ENCODE measurements at places on chromosomes 1 and 21. TPM values are rescaled to one million over a fixed set of nuclear protein-coding genes. Genes with fewer than 3 reads are reported as not detected.

- peak; percentile 61 for DNase-seq
Measured at GRCh38 chr21:42463861-42464515, 32.0 kb downstream of the RSPH1 start.

- no peak for DNase-seq
Measured at GRCh38 chr1:16391411-16391810, 24.4 kb downstream of the SZRD1 start.

DNA sequence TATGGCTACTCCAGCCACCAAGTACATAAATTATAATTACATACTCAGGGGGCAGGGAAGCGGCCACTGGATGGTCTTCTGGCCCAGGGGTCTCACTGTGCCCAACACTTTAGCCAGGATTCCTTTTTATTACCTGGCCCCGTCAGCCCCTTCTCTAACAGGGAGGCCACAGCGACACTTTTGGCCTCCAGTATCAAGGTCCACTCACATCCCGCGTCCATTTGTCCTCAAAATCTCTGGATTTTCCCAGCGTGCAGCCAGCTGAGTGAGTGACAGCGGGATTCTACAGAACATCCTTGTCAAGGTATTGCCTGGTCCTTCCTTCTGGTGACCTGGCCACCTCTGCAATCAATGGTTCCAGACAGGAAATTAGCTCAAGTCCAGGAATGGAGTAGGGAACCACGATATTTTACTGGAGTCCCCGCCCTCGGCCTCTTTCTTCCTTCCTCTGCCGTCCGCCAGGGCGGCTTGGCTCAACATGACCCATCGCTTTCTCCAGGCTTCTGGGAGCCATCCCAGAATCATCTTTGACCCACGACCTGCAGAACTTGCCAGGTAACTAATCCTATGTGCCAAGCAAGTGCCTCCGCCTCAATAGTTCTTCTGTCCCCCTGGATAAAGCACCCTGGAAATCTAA lies 2.7 kb upstream of the COL6A2 start:
- no peak for DNase-seq

- peak; percentile 21 for DNase-seq
Measured at GRCh38 chr1:114338191-114338890, 172.7 kb downstream of the TRIM33 start.

DNA sequence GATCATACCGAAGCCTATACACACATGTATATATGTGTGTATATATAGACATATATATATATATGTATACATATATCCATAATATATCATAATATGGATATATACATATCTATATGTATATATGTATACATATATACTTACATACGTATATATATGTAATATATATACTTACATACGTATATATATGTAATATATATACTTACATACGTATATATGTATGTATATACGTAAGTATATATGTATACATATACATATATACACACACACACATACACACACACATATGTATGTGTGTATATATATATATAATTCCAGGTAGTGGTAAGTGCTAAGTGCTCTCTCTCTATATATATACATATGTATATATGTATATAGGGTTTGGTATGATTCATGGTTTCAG lies 9.7 kb upstream of the TMEM35B start:
- DNase-seq = no peak

- peak; percentile 73 for DNase-seq
Measured at GRCh38 chr1:33300673-33301072, 20.2 kb downstream of the A3GALT2 start.

DNA sequence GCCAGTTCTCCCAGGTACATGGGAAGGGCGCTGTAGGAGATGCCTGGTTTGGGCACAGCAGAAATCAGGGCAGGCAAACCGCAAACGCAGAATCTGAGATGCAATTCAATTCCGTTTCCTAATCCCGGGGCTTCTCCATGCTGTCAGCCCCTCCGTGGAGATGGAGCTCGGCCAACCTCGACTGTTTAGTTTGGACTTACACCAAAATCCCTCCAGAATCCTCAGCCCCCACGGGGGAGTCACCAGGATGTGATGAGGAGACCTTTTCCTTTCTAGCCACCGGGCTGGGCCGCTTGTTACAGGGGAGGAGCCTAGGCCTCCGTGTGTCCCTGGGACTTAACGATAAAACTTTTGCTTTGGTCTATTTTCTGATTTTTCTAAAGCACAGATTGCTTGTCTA lies 7.9 kb downstream of the SLC2A7 start:
- peak; percentile 11 for DNase-seq

- no peak for DNase-seq
Measured at GRCh38 chr1:239421811-239422210, 35.4 kb downstream of the CHRM3 start.

DNA sequence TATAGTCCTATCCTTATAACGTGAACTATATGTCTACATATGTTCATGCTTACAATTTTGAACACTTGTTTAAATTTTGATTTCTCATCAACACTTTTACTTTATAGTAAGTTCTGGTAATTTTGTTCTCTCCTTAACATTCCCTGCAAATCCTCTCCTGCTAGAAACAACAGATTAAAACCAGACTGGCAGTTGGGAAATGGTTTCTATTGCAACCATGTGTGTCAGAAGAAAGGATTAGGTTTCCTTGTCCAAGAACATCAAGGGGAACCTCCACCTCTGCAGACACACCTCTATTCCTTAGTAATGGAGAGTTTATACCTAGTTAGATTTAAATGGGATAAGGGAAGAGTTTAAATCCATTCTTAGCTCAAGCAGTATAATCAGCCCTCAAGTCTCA lies 3.3 kb upstream of the WARS2 start:
- no peak for DNase-seq

DNA sequence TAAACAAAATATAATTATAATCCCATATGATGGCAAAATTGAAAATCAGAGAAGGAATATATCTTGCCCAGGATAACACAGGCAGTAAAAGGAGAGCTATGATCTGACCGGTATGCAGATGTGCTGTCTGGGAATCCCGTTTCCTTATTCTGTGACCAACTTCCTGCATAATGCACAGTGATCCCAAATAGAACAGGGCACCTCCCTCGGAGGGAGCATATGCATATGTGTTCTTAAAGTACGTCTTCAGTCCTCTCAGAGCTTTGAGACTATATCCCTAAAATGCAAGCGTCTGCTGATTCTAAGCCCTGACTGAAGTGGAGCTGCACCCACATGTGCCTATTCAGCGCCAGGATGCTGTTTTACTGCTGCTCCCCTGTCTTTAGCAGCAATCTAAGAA lies 366.1 kb upstream of the PTBP2 start:
- DNase-seq = no peak

DNA sequence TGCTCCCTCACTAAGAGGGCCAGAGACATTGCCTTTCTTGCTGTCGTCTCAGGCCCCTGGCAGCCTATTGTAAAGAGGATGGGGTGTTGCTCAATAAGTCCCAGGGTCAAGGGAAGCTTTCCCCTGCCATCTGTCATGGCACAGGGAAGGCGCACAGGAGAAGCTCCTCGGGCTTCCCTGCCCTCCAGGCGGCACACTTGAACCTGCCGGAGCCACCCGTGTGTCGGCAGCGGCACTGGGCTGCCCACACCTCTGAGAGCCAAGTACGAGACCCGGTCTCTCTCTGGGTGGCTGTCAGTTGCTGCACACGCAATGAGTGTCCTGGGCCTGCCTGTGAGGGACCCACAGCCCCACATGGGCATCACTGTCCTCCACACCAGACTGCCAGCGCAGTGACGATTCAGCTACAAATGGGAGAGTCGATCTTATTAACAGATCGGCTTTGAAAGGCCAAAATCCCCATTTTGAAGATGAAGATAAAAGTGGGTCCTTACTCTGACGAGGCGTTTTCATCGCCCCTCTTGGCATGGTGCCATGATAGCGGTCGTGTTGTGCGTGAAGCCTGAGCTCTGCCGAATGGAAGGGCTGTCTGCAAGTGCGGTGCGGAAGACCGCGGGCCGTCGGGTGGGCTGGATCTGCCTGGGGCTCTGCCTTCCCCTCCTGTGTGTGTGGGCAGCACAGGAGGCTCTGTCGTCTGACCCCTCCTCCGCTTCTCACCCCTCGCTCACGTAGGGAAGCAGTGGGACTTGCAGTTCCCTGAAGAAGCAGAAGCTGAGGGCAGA lies 29.2 kb upstream of the PDXK start:
- DNase-seq = no peak

- no peak for DNase-seq
Measured at GRCh38 chr21:36089946-36090345, 20.1 kb downstream of the CBR1 start.

DNA sequence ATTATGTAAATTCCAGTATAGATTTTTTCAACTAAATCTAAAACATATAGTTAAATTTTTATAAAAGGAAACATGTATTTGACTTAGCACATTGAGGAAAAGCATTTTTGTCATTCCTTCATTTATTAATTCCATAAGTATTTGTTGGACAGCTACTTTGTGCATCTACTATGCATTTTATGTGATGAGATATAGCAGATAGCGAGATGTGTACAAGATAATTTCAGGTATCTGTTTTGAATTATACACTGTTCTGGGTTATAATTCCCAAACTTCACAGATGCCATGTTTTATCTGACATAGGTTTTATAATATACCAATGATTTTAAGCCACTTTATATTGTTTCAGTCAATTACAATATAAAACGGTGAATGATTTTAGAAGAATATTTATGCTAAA lies 398.7 kb downstream of the USH2A start:
- no peak for DNase-seq

GRCh38 chr1:244583358-244583982 lies 69.5 kb upstream of the DESI2 start:
- DNase-seq = no peak

- no peak for DNase-seq
Measured at GRCh38 chr1:6034750-6035096, 11.0 kb upstream of the KCNAB2 start.

GRCh38 chr1:11650331-11650991 lies 3.8 kb downstream of the FBXO2 start:
- peak; percentile 62 for DNase-seq

GRCh38 chr1:42815941-42816584 lies 859 bp upstream of the ERMAP start:
- DNase-seq = peak; percentile 7

DNA sequence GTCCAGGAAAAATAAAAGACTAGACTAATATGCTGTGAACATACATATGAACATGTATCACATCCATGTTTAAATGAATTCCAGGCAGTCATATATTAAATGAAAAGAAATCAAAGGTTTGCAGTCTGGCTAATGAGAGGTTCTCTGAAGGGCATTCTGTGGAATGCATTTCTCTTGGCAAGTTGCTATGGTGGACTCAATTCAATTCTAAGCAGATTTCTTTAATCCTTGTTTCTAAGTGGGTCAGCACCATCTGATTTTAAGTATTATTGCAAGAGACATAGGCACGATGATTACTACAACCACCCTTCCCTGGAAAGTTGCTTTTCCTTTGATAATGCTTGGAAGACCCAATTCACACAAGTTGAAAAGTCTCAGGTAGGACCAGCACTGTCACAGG lies 23.9 kb upstream of the ABCA4 start:
- DNase-seq = no peak

- DNase-seq = peak; percentile 67
Measured at GRCh38 chr1:109790735-109791494, 27.2 kb upstream of the EPS8L3 start.

- no peak for DNase-seq
Measured at GRCh38 chr1:234990328-234990675, 138.3 kb downstream of the TOMM20 start.

DNA sequence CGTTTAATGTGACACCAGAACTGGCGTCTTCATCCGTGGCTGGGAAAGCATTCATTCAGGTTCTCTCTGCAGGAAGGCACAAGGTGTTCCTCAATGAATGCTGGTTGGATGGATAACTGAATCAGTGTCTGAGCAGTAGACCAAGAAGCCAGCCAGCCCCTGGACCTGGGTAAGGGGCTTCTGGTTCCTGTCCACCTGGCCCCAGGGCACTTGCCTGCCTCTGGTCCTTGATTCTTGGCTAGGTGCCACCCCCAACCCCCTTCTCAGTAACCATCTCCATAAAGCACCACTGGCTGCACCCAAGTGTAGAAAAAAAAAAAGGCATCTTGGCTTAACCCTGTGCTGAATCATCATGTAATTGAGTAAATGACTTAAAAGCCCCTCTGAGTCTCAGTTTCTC lies 59.1 kb downstream of the KCND3 start:
- no peak for DNase-seq

GRCh38 chr21:37592496-37592895 lies 225.9 kb downstream of the DYRK1A start:
- DNase-seq = no peak

DNA sequence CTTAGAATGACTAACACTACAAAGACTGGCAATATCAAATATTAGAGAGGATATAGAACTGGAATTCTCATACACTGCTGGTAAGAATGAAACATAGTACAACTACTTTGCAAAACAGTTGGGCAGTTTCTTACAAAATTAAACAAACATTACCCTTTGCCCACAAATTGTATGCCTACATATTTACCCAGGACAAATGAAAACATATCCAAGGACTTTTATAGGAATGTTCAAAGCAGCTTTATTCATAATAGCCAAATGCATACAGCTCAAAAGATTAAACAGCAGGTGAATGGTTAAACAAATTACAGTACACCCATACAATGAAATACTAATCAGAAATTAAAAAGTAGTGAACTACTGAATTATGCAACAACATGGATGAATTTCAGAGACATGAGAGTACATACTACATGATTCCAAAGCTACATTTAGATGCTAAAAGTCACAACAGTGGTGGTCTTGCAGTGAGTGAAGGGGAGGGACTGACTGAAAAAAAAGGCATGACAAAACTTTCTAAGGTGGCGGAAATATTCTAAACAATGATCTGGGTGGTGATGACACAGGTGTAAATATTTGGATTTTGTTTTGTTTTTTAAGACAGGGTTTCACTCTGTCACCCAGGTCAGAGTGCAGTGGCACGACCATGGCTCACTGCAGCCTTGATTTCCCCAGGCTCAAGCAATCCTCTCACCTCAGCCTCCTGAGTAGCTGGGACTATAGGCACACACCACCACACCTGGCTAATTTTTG lies 40.4 kb downstream of the LYST start:
- no peak for DNase-seq

DNA sequence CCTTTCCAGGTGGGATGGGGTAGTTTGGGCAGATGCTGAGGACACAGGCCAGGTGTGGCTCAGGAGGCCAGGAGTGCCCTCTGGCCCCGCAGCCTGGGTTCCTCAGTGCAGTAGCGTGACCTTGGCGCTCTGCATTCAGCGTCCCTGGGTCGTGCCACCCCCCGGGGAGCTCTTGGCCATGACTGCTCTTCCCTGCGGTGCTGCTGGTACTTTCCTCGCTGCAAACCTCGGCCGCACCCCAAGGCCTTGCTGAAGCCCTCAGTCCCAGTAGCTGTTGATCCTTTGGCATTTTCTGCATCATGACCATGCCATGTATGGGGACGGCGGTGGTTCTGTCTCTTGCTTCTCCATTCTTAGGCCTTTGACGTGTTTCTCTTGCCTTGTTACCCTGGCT lies 13.8 kb downstream of the SLX9 start:
- no peak for DNase-seq

BNIPL gene
- polyA plus RNA-seq = 0.10 TPM

PLCH2 gene
- 0.10 TPM for polyA plus RNA-seq

KIAA0040 gene
- 0.18 TPM for polyA plus RNA-seq

GPR157 gene
- polyA plus RNA-seq = 0.82 TPM

CR1L gene
- not detected for polyA plus RNA-seq

DISP1 gene
- 5.1 TPM for polyA plus RNA-seq

AIM2 gene
- polyA plus RNA-seq = not detected

F13B gene
- not detected for polyA plus RNA-seq

BRDT gene
- polyA plus RNA-seq = not detected

CELA2A gene
- polyA plus RNA-seq = not detected

NFASC gene
- 13.4 TPM for polyA plus RNA-seq

UTS2 gene
- polyA plus RNA-seq = not detected
